ENCODE measurements at places on chromosomes 6 and 20.

DNA sequence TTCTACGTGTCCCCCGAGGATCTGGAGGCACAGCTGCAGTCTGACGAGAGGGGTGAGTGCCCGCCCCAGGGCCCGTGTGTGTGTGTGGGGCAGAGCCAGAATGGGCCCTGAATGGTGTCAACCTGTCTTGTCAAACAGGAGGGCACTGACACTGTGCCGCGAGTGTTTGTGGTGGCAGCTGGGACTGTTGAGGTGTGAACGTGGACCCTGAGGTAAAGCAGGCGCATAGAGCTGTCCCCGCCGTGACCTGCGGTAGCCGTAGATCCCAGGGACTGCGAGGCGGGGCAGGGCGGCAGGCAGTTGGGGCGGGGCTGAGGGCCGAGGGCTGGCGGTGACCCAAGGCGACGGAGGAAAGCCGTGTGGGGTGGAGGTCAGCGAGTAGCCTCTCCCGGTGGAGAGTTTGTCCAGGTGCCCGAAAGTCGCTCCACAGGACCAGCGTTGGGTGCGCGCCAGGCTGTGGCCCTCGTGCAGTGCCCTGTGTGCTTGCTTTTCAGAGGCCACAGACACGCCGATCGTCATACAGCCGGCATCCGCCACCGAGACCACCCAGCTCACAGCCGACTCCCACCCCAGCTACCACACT is 25.2 kb downstream of the UCKL1 start:
- no peak overlapping the region for H3K27ac ChIP-seq
- DNase-seq: no peak
- H3K4me3 ChIP-seq: no peak overlapping the region
- H3K4me1 ChIP-seq: no peaks in the 10 kb centered on the region
- no peaks in the 10 kb centered on the region for H3K27me3 ChIP-seq

GRCh38 chr6:84568971-84569370 is 195.4 kb downstream of the TBX18 start:
- DNase-seq: peak; percentile 64
- no peaks in the 10 kb centered on the region for H3K36me3 ChIP-seq
- H3K27ac ChIP-seq: no peak overlapping the region
- no peak overlapping the region for H3K4me3 ChIP-seq

- H3K27ac ChIP-seq: no peak overlapping the region
- no peaks in the 10 kb centered on the region for H3K27me3 ChIP-seq
- no peak overlapping the region for H3K4me3 ChIP-seq
- H3K36me3 ChIP-seq: no peaks in the 10 kb centered on the region
- DNase-seq: no peak
These were observed 135.9 kb downstream of the KHDRBS2 start for GRCh38 chr6:62150048-62150663.

DNA sequence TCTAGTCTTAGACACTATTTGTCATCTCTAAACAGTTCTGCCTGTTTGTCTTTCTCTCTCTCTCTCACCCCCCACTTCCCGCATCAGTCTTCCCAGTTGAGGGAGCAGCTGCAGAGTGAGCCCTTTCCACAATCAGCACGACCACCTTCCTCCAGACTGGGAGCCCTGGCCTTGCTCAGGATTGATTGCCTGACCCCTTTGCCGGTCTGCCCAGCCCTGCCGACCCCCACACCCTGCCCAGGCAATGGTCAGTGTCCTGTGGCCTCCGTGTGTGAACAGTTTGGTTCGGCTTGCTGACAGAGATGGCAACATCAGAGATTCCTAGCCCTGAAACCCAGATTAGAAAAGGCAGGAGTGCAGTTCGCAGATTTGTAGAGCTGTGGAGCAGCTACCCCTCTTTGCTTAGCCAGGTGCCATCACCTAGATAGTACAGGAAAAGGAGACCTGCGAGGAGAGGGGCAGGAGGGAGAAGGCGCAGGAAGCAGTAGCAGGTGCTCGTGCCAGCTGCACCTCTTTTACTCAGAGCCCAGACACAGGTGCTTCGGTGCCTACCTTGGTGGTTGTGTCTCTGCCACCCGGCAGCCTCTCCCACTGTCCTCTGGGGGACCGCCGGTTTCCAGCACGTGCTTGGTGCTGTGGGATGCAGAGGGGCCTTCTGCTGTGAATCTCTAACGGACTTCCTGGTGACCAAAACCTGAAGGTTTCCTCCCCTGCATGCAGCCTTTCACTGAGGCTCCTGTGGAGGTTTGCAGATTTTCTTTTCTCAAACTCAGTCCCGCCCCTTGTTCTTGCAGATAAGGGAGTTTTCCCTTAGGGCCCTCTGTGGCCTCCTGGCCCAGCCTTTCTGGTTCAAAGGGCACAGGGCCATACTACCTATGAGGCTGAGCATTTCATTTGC is 92.4 kb downstream of the SCML4 start:
- H3K36me3 ChIP-seq: no peaks in the 10 kb centered on the region
- H3K27ac ChIP-seq: no peak overlapping the region
- H3K27me3 ChIP-seq: peaks cover 8% of the 10 kb centered on the region
- no peaks in the 10 kb centered on the region for H3K4me1 ChIP-seq
- H3K4me3 ChIP-seq: no peak overlapping the region

- H3K4me1 ChIP-seq: peaks cover 35% of the 10 kb centered on the region
- H3K36me3 ChIP-seq: no peaks in the 10 kb centered on the region
- no peak overlapping the region for H3K4me3 ChIP-seq
- no peaks in the 10 kb centered on the region for H3K27me3 ChIP-seq
- no peak for DNase-seq
These were observed 23.4 kb upstream of the SLCO4A1 start for GRCh38 chr20:62618611-62619529.

GRCh38 chr6:27281569-27281968 is 30.5 kb downstream of the POM121L2 start:
- no peak overlapping the region for H3K27ac ChIP-seq
- peaks cover 6% of the 10 kb centered on the region for H3K4me1 ChIP-seq
- H3K36me3 ChIP-seq: no peaks in the 10 kb centered on the region
- H3K4me3 ChIP-seq: no peak overlapping the region
- H3K27me3 ChIP-seq: peaks cover 51% of the 10 kb centered on the region

DNA sequence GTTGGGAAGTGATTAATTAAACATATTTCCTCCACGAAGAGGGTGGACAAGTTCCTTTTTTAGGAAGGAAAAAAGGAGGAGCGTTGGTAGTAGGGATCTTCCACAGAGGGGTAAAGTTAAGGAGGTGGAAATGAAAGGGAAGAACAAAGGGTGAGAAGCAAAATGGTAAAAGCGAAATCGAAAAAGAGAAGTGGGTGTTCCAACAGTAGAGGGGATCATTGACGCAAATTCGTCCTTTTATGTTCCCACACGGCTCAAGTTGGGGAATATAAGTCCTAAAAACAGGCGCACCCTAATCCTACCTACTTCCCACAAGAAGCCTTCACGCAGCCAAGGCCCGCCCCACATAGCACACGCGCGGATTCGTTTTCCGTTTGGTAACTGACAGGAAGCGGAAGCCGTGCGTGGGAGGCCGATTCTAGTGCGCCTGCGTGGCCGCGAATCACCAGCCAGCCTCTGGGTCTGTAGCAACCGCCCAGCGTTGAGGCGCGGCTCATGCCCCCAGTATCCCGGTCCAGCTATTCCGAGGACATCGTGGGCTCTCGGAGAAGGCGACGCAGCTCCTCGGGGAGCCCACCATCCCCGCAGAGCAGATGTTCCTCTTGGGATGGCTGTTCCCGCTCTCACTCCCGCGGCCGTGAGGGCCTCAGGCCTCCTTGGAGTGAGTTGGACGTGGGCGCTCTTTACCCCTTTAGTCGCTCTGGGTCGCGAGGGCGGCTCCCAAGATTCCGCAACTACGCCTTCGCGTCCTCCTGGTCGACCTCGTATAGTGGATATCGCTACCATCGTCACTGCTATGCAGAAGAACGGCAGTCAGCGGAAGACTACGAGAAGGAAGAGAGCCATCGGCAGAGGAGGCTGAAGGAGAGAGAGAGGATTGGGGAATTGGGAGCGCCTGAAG is at the start of gene NKAPL:
Gene NKAPL (plus strand): TSS at position 421 of the 901 bp plus-strand sequence. CDS start 75 bp downstream, at position 496.
- H3K27me3 ChIP-seq: peaks cover 8% of the 10 kb centered on the region
- H3K27ac ChIP-seq: no peak within 1 kb of the TSS
- peaks cover 4% of the 10 kb centered on the region for H3K4me1 ChIP-seq
- DNase-seq: peak; percentile 46
- no peaks in the 10 kb centered on the region for H3K36me3 ChIP-seq
- peak within 1 kb of the TSS; percentile 42 for H3K4me3 ChIP-seq

GRCh38 chr20:36742558-36742957 is 3.3 kb downstream of the NDRG3 start:
- no peak for DNase-seq
- no peaks in the 10 kb centered on the region for H3K27me3 ChIP-seq
- no peak overlapping the region for H3K27ac ChIP-seq
- no peaks in the 10 kb centered on the region for H3K36me3 ChIP-seq

GRCh38 chr20:62662422-62662821 is 20.1 kb downstream of the SLCO4A1 start:
- H3K27ac ChIP-seq: no peak overlapping the region
- H3K4me3 ChIP-seq: no peak overlapping the region
- no peaks in the 10 kb centered on the region for H3K27me3 ChIP-seq
- peaks cover 10% of the 10 kb centered on the region for H3K4me1 ChIP-seq
- no peaks in the 10 kb centered on the region for H3K36me3 ChIP-seq
- DNase-seq: no peak

- no peak overlapping the region for H3K4me3 ChIP-seq
- H3K36me3 ChIP-seq: no peaks in the 10 kb centered on the region
- peaks cover 3% of the 10 kb centered on the region for H3K27me3 ChIP-seq
- H3K4me1 ChIP-seq: no peaks in the 10 kb centered on the region
- no peak for DNase-seq
These were observed 21.0 kb downstream of the TCF15 start for GRCh38 chr20:588932-589672.

GRCh38 chr20:40815156-40816038 is 126.4 kb upstream of the MAFB start:
- H3K27me3 ChIP-seq: no peaks in the 10 kb centered on the region
- no peaks in the 10 kb centered on the region for H3K4me1 ChIP-seq
- no peak overlapping the region for H3K27ac ChIP-seq
- no peak overlapping the region for H3K4me3 ChIP-seq
- no peaks in the 10 kb centered on the region for H3K36me3 ChIP-seq

- H3K4me3 ChIP-seq: no peak overlapping the region
- no peaks in the 10 kb centered on the region for H3K27me3 ChIP-seq
- no peak for DNase-seq
- no peaks in the 10 kb centered on the region for H3K36me3 ChIP-seq
- no peak overlapping the region for H3K27ac ChIP-seq
- no peaks in the 10 kb centered on the region for H3K4me1 ChIP-seq
These were observed 255.4 kb upstream of the HSF2 start for GRCh38 chr6:122143813-122144601.

GRCh38 chr6:134676307-134677281 is 273.3 kb downstream of the ALDH8A1 start:
- no peaks in the 10 kb centered on the region for H3K36me3 ChIP-seq
- H3K27me3 ChIP-seq: no peaks in the 10 kb centered on the region
- no peak overlapping the region for H3K27ac ChIP-seq
- peaks cover 3% of the 10 kb centered on the region for H3K4me1 ChIP-seq
- DNase-seq: no peak

DNA sequence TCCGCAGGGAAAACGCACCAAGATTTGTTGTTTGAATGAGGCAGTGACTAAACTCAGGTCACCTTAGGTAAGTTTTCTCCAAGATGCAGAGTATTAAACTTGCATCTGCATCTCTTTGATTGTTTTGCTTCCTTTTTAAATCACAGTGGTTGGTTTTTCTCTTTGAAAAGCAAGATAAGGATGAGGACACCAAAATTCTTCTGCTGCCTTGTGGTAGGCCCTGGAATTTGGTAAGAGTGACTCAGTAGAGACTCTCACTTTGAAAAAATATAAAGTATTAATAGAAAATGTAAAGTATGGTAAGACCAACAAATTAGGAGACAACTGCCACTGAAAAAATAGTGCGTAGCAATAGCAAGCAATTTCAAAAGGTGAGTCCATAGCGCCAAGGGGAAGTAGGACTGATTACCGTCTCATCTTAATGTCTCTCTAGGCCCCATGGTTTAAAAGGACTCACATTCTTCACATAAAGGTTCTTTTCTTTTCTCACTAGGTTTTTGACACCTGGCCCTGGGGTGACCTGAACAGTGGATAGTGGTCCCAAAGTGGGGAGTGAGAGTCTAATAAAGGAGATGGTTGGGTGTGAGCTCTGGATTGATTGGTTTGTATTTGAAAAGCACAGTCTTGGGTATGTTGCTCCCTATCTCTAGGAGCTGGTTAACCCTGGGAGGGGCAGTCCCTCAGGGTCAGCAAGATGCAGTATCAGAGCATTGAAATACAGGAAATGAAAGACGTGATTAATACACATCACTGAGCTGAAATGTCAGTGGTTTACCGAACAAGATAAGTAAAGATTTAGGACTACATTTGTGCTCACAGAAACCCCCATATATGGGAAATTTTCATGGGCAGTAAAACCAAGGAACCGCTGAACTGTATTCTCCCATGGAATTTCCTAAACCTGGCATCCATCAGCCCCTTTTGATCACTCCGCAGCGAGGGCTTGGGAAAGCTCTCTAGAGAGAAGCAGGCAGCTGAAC is 221.2 kb downstream of the SLC24A3 start:
- no peak for DNase-seq
- H3K27me3 ChIP-seq: no peaks in the 10 kb centered on the region
- no peak overlapping the region for H3K27ac ChIP-seq
- H3K36me3 ChIP-seq: no peaks in the 10 kb centered on the region

GRCh38 chr20:35342154-35342769 is 50.0 kb upstream of the FAM83C start:
- no peaks in the 10 kb centered on the region for H3K27me3 ChIP-seq
- H3K27ac ChIP-seq: no peak overlapping the region
- peaks cover 10% of the 10 kb centered on the region for H3K4me1 ChIP-seq

GRCh38 chr20:542777-543368 is 717 bp downstream of the CSNK2A1 start:
- no peaks in the 10 kb centered on the region for H3K36me3 ChIP-seq
- no peak for DNase-seq
- H3K4me1 ChIP-seq: peaks cover 28% of the 10 kb centered on the region

GRCh38 chr20:4341804-4342485 is 326.6 kb upstream of the RNF24 start:
- no peaks in the 10 kb centered on the region for H3K36me3 ChIP-seq
- H3K27ac ChIP-seq: no peak overlapping the region
- no peak for DNase-seq
- no peaks in the 10 kb centered on the region for H3K4me1 ChIP-seq
- peaks cover 7% of the 10 kb centered on the region for H3K27me3 ChIP-seq

DNA sequence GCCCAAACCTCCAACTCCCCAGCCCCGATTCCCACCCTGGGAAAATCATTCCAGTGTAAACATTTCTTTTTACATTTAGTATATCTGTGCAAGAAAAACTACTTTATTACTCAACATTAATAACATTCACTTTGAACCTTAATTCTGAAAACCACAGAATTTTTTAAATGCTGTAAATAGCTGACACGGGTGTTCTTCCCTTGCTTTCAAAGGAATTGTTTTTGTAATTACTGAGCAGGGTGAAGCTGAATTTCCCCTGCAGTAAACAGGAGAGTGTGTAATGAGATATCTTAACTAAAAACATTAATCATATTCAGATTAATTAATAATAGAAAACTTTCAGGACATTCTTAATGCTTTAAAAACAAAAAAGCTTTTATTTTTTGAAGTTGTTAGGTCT is 99.3 kb upstream of the CITED2 start:
- DNase-seq: no peak
- H3K27me3 ChIP-seq: no peaks in the 10 kb centered on the region
